ENCODE measurements at places on chromosomes 1 and 21.

DNA sequence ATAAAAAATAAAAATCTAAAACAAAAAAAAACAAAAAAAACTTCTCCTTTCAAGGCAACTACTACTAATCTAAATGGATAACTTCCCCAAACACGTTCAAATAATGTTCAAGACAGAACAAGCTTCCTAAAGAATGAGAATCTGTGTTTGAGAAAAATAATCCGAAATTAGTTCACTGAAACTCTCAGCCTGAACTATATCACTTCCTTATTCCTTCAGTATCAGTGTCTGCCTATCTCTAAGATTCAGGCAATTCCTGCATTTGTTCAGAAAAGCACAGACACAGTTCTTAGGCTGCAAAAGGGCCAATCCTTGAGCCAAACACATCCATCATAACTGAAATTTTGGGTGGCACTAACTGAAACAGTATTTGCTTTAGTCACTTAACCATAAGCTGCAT is 22.4 kb downstream of the DSTYK start:
- H3K36me3 ChIP-seq = no peaks in the 10 kb centered on the region
- peaks cover 18% of the 10 kb centered on the region for H3K4me1 ChIP-seq
- no peak for DNase-seq
- H3K4me3 ChIP-seq = no peak overlapping the region
- no peaks in the 10 kb centered on the region for H3K27me3 ChIP-seq
- no peak overlapping the region for H3K27ac ChIP-seq

DNA sequence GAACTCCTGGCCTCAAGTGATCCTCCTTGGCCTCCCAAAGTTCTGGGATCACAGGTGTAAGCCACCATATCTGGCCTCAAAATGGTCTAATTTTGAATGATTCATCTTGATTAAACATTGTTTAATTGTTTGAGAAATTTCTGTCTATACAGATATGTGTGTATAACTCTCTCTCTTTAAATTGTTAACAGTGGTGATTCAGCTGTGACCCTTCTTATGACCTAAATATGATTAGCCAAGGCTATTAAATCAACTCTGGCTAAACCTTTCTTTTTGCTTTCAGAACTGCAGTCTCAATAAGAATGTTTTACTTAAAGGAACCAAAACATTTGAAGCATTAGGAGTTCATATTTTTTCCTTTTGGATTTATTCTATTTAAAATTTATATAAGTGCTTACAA is 19.2 kb upstream of the B3GALT5 start:
- H3K27me3 ChIP-seq = no peaks in the 10 kb centered on the region
- H3K27ac ChIP-seq = no peak overlapping the region
- no peaks in the 10 kb centered on the region for H3K4me1 ChIP-seq

- no peaks in the 10 kb centered on the region for H3K36me3 ChIP-seq
- DNase-seq = no peak
- no peak overlapping the region for H3K4me3 ChIP-seq
- no peak overlapping the region for H3K27ac ChIP-seq
- H3K4me1 ChIP-seq = no peaks in the 10 kb centered on the region
Observed at GRCh38 chr1:196501760-196502428, 106.3 kb downstream of the KCNT2 start.

GRCh38 chr1:160544647-160545046 is 21.6 kb upstream of the SLAMF6 start:
- H3K4me3 ChIP-seq = no peak overlapping the region
- H3K27ac ChIP-seq = no peak overlapping the region
- H3K27me3 ChIP-seq = no peaks in the 10 kb centered on the region
- H3K36me3 ChIP-seq = no peaks in the 10 kb centered on the region
- DNase-seq = no peak

- H3K27ac ChIP-seq = no peak overlapping the region
- H3K36me3 ChIP-seq = no peaks in the 10 kb centered on the region
Observed at GRCh38 chr1:8374812-8375211, 56.9 kb downstream of the SLC45A1 start.

Measured in ovary (tissue), 10 donors.